ENCODE measurements at places on chromosomes 7 and 10. TPM values are rescaled to one million over a fixed set of nuclear protein-coding genes. Genes with fewer than 3 reads are reported as not detected.

DNA sequence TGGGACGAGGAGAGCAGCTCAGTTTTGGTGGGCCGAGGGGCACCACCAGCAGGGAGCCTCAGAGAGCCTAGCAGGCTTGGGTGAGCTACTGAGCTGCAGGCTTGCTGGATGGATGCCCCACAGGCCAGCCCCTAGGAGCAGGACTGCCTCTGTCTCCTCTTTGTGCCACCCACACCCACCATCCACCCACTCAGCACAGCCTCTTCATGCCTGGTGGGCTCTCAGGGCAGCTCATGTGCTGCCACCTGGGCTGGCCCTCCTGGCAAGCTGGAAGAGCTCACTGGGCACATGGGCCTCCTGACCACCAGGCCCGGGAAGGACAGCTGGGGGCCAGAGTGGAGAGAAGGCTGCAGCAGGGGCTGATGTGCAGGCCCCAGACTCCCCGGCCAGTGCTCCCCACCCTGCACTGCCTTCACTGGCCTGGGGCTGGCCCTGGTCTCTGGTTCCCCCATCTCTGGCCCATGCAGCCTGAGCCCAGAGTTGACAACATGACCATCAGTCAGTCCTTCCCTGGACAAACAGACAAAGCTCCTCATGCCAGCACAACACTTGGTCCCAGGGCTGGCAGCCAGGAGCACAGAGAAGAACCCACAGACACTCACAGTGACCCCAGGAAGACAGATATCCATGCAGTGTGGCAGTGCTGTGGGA is 8.2 kb downstream of the RASGEF1A start:
- DNase-seq: no peak

- DNase-seq: no peak
Observed at GRCh38 chr10:67077376-67077775, 151.5 kb downstream of the LRRTM3 start.

- no peak for DNase-seq
Observed at GRCh38 chr10:2703953-2704352, 363.4 kb upstream of the PFKP start.

DNA sequence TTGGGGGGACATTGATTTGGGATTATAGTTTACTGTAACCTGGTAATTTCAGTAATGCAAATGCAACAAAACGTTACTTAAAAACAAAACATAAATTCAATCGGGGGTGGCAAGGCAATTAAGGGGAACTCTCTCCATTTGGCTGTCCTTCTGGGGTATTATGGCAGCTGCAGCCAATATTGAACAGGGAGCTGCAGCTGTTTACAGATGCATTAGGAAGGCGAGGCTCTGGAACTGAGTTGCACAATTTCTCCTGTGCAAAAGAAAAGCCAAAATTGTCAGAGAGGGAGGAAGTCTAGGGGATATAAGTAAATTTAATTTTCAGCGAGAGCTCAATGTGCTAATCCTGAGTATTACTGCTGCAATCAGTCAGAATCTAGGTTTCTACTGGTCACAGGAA is 36.1 kb downstream of the NEUROD6 start:
- DNase-seq: no peak

The AKR1C2 gene
- total RNA-seq: 5.1 TPM

The NYAP1 gene
- total RNA-seq: 1.4 TPM

The SORBS1 gene
- total RNA-seq: 1,403 TPM

Measured in sigmoid colon (tissue), 7 donors.